Endothelial cell (in vitro differentiated cells): ENCODE measurements at places on chromosomes 5 and 9. TPM values are rescaled to one million over a fixed set of nuclear protein-coding genes. Genes with fewer than 3 reads are reported as not detected.

DNA sequence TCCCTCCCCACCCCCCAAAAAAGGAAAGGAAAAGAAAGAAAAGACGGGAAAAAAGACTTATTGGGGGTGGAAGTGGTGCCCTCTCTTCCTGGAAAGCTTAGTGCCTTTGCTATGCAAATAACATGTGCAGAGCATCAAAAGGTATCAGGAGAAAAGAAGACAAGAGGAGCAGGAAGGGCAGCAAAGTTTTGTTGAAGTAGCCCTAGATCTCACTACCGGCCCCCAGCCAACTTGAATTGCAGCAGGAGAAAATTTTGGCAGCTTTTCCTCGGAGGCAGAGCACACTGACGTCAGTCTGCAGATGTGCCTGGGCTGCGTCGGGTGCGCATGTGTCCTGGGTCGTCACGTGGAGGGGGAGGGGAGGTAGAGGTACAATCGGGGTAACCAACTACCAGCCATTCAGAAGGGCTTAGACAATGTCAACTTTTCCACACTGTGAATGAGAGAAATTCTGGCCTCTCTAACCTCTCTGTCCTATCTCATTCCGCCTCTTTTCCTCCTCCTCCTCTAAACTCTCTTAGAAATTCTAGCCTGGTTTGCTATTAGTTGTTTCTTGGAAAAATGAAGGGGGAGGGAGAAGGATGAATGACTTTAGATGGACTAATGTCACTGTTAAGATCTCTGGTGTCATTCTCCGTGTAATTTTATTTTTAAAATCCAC lies at the start of gene ADAMTS6:
Gene ADAMTS6 (minus strand): TSS at position 286 of the 661 bp plus-strand sequence. CDS start 8,247 bp downstream, outside the sequence.
- DNase-seq, result peak; percentile 76

DNA sequence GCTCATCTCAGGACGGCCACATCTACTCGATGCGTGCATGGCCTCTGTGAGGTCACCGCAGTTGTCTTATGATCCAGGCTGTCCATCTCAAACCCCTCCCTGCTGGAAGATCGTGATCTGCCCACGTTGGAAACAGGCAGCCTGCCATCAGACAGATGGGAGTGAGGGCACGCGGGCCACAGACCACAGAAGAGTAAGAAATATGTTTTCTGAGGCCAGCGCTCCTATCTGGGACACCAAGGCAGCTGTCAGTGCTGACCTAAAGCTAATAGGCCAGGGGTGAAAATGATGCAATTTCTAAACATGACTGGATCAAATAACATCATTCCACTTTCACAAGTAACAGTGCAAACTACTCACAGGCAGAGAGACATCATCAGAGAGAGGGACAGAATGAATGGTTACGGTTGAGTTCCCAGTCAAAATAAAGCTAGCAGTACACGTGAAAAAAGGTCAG lies 57.1 kb upstream of the CER1 start:
- DNase-seq, result no peak

- no peak for DNase-seq
Measured at GRCh38 chr9:91785447-91785842, 164.6 kb downstream of the ROR2 start.

PCDHA6 gene
- 2.3 TPM for total RNA-seq

- no peak for DNase-seq
Measured at GRCh38 chr9:92414566-92414965, 9.7 kb downstream of the OMD start.

- DNase-seq, result no peak
Measured at GRCh38 chr5:16593013-16593412, 23.8 kb downstream of the RETREG1 start.

ASTN2 gene
- 10.0 TPM for total RNA-seq

NFX1 gene
- 33.5 TPM for total RNA-seq

GRCh38 chr5:103452666-103453065 lies 109.9 kb downstream of the NUDT12 start:
- DNase-seq, result no peak

ROPN1L gene
- 4.0 TPM for total RNA-seq

CCNH gene
- total RNA-seq, result 33.9 TPM

GRCh38 chr9:92669527-92669889 lies 423 bp downstream of the IPPK start:
- DNase-seq, result peak; percentile 50

GRCh38 chr5:80204808-80205614 lies 50.8 kb downstream of the SERINC5 start:
- peak; percentile 56 for DNase-seq

- no peak for DNase-seq
Measured at GRCh38 chr5:140220032-140220697, 45.2 kb downstream of the CYSTM1 start.

DNA sequence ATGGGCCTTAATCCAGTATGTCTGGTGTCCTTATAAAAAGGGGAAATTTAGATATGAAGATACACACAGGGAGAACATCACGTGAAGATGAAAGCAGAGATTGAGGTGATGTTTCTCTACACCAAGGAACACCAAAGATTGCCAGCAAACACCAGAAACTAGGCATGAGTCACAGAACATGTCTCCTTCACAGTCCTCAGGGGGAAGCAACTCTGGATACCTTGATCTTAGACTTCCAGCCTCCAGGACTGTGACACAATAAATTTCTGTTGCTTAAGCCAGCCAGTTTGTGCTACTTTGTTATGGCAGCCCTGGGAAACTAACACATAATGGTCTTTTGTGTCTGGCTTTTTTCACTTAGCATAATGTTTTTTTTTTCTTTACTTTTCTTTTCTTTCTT lies 41.2 kb upstream of the STRBP start:
- no peak for DNase-seq

GRCh38 chr5:166845044-166845443 lies 1446.4 kb upstream of the WWC1 start:
- DNase-seq, result peak; percentile 41

DNA sequence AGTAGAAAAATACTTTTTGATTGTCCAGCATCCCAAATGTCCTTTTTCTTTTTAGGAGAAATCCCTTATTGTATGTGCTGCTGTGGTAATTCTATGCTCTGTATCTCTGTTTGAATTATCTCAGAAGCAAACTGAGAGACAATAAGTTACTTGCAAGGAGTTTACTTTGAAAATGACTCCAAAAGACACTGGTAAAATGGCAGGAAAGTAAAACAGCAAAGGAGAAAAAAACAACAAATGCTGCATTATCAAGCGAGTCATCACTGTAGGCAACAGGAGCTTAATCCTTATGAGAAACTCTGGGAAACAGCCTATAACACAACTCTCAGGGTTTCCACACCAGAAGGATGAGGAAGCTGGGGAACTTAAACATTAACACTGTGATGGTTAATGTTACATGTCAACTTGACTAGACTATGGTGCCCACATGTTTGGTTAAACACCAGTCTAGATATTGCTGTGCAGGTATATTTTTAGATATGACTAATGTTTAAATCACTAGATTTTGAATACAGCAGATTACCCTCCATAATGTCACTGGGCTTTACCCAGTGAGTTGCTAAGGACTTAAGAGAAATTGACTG lies 92.6 kb upstream of the GAS1 start:
- no peak for DNase-seq

PLEKHG4B gene
- 6.8 TPM for total RNA-seq
